Common myeloid progenitor, CD34-positive (primary cell): ENCODE measurements at places on chromosomes 7 and 10.
A peak's percentile ranks its signal among the peaks of the same experiment; 100 is the strongest.

DNA sequence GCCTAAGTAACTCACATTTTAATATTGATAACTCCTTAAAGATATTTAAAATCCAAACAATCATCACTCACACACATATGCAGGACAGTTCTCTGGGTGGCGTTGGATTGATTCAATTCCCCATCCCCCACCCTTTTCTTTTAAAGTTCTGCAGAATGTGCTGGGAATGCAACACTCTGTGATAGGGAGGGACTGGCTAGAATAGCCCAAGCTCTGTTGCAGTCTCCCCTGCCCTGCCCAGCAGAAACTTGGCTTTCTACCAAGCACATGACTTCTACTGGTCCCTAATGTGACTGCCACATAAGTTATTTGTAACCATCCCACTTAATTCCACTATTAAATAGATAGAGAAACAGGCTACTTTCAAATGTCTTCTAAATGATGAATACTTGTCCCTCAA is 55.2 kb downstream of the TWIST1 start:
- no peak for DNase-seq

DNA sequence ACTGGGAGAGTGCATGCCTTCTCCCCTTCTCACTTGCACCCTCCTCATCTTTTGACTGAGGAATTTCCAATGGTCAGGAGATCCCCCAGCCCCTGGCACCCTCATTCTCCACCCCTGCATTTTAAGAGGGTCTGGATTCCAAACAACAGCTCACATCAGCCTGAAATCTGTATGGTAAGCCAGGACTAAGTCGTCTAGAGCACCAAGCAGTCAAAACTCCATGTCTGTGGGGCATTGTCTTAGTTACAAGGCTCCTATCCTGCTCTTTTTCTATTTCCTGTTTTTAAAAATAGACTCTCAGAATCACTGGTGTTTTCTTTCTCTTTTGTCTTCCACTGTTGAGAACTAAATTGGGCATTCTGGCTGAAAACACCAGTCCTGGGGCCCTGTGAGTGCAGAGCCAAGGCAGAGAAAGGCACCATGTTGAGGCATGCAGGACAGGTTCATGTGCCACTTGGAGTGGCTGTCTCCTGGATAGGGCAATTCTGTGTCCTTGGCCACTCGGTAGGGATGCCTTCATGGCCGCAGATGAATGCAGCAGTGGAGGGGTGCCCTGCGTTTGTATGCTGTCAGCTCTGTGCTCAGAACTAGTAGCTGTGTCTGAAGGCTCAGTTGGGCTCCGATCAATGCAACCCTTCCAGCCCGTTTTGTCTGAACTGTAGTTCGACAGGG is 216.6 kb upstream of the YAE1 start:
- DNase-seq: peak; percentile 19

DNA sequence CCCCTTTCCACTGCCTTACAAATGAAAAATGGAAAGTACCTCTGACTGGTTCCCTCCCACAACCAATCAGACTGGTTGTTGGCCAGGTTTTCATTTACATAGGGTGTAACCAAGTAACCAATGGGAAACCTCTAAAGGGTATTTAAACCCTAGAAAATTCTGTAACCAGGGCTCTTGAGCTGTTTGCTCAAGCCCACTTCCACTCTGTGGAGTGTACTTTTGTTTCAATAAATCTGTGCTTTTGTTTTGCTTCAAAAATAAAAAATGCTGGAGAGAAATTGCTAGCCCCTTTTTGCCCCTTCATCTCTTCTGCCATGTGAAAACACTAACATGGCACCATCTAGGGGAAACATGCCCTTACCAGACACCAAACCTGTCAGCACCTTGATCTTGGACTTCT is 129.5 kb downstream of the AHR start:
- no peak for DNase-seq

DNA sequence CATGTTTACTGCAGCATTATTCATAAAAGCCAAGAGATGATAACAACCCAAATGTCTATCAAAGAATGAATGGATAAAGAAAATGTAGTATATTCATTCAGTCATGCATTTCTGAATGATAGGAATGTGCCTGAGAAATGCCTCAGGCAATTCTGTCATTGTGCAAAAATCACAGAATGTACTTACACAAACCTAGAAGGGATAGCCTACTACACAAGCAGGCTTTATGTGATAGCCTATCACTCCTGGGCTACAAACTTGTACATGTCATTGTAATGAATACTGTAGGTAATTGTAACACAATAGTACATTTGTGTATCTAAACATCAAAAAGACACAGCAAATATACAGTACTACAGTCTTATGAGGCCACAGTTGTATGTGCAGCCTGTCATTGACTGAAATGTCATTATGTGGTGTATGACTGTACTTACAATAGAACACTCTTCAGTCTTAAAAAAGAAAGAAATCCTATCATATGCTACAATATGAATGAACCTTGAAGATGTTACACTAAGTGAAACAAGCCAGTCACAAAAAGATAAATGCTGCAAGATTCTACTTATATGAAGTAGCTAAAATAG is 141.8 kb upstream of the GPR22 start:
- no peak for DNase-seq

GRCh38 chr7:39894904-39895303 is 55.2 kb upstream of the CDK13 start:
- DNase-seq: no peak

GRCh38 chr10:30857803-30858202 is 173.9 kb downstream of the ZNF438 start:
- no peak for DNase-seq

GRCh38 chr10:71873582-71874211 is 22.6 kb upstream of the PSAP start:
- no peak for DNase-seq

GRCh38 chr7:25318047-25318446 is 89.8 kb upstream of the NPVF start:
- no peak for DNase-seq

- DNase-seq: no peak
These were observed 198.3 kb upstream of the YAE1 start for GRCh38 chr7:39367943-39368342.

GRCh38 chr7:142036384-142036783 is 40.7 kb downstream of the MGAM start:
- no peak for DNase-seq

- DNase-seq: peak; percentile 40
These were observed 58.8 kb downstream of the INSIG1 start for GRCh38 chr7:155356323-155357105.

DNA sequence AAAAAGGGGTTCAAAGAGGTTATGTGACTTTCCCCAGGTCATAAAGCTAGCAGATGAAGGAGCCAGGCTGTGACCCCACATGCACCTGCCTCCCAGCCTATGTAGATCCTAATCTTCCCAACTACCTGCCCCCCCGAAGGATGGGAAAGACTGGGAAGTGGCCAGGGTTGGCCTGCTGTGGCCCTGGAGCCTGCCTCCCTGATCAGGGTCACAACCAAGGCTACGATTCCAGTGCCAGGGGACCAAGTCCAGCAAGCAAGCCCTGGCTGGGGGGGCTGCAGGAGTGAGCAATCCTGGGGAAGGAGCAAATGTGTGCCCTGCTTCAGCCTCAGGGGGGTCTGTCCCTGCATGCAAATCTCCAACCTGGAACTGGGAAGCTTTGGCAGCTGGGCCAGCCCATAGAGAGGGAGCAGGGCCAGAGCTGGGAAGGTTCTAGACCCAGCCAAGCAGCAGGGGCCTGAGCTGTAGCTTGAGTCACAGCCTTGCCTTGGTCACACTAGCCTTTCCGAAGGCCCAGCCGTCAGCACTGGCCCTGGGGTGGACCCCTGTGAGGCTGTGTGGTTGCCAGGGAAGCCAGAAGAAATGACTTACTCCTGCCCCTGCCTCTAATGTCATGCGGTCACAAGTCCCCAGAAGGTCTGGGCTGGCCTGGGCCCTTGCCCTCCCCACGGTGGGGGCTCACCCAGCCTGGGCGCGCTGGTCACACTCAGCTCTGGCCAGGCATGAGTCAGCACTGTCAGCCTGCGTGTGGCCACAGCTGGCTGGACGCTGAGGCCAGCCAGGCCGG is 96.4 kb upstream of the ZMIZ1 start:
- DNase-seq: no peak

DNA sequence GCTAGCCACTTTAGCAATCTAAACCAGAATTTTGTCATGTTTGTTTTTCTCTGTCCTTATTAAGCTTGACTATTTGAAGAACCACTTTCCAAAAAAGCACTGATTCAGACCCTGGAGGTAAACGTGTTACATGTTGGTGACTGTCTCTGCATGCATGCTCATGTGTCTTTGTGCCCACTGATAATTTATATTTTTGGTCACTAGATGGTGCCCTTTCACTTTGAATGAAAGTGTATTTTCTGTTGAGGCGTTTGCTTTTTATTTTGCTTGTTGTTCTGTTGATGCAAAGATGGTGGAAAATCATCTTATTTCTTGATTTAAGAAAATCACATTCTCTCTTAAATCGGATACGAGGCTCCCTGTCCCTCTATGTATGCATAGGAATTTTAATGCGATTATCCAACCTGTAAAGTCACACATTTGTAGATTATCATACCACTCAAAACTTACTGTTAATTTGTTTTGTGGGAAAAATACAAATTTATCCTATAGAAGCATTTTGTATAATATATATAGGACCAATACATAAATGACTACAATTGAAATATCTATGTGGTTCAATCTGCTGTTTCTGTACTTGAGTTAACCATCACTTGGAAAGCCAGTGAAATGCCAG is 269.3 kb downstream of the BICC1 start:
- peak; percentile 31 for DNase-seq

- DNase-seq: no peak
These were observed 534.8 kb downstream of the TCERG1L start for GRCh38 chr10:130776724-130777123.

GRCh38 chr10:29820890-29821461 is 186.2 kb upstream of the SVIL start:
- DNase-seq: no peak

- no peak for DNase-seq
These were observed 57.8 kb downstream of the INPP5F start for GRCh38 chr10:119783665-119784027.

DNA sequence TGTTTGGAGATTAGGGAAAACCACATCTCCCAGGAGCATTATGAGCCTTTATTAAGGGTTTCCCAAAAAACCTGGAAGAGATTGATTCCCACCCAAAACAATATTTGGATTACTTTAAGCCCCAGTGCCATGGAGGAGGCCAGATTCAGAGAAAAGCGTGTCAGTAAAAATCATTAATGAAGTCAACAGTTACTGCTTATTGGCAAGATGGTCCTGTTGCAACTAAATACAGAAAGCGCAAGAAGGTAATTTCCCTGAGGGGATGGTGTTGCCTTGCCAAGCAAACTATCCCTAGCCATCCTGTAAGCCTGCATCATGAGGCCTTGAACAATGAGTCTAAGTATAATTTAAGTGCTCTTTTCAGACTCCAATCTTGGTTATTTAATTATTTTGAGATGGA is 156.6 kb downstream of the SPAG6 start:
- no peak for DNase-seq

- no peak for DNase-seq
These were observed 69.0 kb downstream of the PWWP2B start for GRCh38 chr10:132465889-132466519.

DNA sequence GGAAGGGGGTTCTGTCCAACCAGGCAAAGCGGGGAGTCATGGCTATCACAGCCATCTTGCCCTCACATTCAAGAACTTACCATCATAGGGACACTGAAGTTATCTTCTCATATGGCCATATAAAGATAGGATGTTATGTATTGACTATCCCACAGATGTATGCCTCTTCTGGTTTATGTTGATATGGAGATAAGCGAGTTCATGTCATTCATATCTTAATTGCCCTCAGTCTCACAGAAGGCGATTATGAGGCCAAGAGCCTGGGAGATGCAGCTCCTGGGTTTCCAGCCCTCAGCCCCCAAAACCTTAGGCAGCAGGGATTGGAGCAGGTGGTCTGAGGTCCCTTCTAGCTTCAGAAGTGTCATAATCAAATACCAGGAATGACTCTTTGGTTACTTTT is 8.5 kb upstream of the ANKRD61 start:
- no peak for DNase-seq

DNA sequence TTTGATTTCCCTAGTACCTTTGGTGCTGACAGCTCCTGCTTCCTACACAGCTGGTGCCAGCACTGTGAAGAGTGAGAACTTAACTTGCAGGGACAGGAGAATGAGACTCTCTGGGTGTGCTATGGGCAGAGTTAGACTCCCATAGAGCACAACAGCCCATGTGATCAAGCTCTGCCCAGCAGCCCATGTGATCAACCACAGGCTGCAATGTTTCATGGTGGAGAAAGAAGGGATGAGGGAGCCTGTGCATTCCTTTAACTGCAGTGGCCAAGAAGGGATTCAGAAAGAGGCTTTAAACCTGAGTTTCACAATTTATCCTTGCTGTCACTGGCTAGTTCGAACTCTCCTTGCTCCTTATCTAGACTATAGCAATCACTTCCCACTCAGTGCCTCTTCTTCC is 10.0 kb upstream of the MEST start:
- no peak for DNase-seq

- DNase-seq: no peak
These were observed 460.1 kb downstream of the PLXDC2 start for GRCh38 chr10:20276127-20276979.

DNA sequence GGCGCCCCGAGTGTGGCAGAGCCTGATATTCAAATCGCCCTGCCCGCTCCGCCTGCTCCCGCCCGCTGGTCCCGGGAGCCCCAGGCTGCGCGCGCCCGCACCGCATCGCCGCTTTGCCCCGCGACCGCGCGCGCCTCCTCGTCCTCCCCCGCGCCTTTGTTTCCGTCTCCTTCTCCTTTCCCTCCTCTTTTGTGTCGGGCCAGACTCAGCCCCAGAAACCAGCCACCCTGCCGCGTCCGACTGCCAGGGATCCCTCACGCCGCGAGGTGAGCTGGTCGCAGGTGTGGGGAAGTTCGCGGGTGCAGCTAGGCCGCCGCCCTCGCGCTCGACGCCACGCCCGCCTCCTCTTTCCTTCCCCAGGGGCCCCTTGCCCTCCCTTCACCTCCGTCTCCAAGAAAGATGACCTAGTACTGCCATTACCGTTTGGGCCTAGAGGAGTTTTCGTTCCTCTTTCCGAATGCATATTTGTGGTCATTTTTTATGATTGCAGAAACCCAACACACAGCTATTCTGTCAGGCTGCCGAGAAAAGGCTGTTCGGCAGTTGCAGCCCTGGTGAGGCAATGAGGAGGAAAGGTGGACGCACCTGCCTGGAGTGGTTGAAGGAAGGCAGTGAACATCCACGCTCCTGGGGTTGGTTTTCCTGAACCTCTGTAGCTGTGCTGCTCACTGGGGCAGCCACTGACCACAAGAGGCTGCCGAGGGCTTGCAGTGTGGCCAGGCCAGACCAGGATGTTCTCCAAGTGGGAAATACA is 107.3 kb downstream of the SNX10 start:
- DNase-seq: peak; percentile 91

DNA sequence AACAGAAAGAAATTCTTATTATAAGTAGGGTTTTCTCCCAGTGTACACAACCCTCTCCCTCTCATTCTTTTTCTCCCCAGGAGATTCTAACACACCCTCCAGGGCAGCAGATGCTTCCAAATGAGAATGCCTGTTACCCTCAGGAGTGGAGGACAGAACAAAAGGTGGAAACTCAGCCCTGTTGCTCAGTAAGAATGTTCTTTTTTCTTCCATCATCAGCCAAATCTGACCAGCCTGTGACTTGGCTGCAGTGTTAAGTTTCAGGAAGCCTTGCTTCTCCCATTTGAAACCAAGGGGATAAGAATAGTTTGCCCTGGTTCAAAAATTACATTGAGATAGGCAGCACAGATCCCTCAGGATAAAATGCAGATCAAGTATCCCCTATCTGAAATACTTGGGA is 77.5 kb upstream of the EEPD1 start:
- no peak for DNase-seq
